ENCODE measurements at places on chromosomes 11 and 22.
A peak's percentile ranks its signal among the peaks of the same experiment; 100 is the strongest.

DNA sequence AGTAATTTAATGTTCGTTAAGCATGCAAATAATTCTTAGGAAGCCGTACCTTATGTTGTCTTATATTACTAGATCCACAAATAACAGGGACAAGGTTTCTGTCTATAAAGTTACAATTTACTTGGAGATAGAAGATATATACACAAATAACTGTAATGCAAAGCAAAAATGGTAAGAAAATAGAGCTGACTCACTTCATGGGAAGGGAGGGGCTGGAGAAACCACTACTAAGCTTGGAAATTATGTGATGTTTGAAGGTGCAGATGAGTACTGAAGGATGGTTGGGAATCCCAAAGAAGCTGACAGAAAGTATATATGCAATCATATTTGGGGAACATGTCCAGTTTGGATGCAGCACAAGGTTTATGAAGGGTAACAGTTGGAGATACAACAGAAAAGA, 4.0 kb downstream of the NPAT start:
- DNase-seq: no peak

DNA sequence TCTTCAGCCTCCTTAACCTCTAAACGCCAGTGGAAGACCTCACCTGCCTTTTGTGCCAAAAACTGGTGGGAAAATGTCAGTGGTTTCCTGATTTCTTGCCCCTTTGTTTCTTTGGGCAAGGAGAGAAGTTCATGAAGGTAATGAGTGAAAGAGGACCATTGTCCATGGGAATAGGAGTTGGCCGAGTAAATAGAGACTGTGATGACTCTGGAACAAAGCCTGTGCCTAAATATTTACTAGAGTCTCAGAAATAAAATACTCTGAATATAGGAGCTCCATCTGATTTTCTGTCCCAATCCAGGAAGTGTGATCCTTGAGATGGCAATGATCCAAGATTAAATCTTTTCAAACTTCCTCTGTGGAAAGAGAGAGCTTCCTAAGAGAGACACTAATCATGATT, 12.0 kb downstream of the SLC5A1 start:
- DNase-seq: no peak

- DNase-seq: no peak
These were observed 20.8 kb downstream of the CSNK2A3 start for GRCh38 chr11:11332141-11332710.

GRCh38 chr22:17303441-17303839, 65.8 kb upstream of the CECR2 start:
- no peak for DNase-seq

DNA sequence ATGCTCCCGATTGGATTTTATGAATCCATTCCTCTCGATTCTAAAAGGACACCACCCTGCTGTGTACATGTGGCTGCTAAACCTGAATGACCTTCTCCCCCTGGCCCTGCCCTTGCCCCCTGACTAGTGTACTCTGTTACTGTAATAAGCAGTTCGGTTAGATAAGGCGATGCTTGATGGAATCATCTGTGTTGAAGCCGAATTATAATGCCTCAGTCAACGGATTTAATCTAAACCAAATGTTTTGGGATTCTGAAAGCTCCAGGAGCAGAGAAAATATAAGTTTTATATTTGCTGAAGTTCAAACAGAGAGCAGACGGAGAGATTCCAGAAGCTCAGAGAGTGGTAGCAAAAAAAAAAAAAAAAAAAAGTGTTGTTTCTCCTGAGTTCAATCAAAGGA, 275.4 kb upstream of the MPPED2 start:
- no peak for DNase-seq

DNA sequence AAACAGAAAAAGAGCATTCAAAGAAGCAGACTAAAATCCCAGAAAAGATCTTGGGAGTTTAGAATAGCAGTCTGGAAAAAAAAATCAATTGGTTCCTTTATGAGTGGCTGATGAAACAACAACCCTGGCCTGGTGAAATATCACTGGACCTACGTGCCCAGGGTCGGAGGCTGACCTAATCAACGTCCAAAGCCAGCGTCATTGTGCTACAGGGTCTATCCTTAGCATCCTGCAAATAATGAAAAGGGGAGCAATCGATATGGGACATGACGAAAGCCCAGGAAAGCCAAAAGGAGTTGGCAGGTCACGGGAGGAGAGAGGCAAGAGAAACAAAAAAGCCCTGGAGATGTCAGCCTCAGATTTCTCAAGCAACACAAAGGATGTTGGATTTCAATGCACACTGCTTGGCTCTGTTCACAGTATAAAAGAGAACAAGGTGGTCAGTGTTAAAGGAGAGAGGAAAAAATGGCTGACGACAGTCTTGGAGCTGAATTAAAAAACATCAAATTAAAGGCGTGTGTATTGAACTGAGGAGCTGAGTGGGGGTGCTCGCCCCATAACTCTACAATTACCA, 148.8 kb downstream of the BLID start:
- peak; percentile 44 for DNase-seq

DNA sequence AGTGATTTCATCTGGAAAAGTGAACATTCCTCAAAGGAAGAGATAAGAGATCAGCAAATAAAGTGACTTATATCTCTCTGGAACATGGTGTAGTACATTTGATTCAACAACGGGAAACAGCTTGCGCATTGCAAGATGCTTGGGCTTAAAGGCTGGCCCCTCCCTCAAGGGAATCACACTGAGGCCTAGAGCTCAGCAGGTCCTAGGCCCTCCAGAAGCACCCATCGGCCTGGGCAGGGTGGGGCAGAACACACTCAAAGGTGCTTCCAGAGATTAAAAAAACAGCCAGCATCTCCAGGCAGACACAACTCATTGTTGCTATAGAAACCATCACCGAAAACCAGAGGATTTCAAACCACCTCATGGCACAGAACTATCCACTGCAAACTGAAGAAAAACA, 69.0 kb upstream of the ARFGAP3 start:
- DNase-seq: no peak

DNA sequence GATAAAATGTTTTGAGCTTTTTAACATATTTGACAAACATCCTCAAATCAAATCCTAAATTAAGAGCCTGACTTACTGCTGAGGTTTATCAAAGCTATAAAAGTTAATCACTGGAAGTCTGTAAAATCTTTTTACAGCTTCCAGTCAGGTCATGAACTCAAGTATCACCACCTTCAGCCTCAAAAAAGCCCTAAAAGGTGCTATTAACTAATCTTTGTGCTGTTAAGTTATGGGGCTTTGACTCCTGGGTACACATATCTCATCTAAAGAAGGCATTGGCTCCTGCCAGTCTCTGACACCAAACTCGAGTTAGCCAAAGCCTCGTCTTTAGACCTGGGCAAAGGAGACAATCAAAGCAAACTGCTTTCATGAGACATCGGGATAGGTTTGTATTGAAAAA, 34.0 kb upstream of the CBX6 start:
- DNase-seq: no peak

DNA sequence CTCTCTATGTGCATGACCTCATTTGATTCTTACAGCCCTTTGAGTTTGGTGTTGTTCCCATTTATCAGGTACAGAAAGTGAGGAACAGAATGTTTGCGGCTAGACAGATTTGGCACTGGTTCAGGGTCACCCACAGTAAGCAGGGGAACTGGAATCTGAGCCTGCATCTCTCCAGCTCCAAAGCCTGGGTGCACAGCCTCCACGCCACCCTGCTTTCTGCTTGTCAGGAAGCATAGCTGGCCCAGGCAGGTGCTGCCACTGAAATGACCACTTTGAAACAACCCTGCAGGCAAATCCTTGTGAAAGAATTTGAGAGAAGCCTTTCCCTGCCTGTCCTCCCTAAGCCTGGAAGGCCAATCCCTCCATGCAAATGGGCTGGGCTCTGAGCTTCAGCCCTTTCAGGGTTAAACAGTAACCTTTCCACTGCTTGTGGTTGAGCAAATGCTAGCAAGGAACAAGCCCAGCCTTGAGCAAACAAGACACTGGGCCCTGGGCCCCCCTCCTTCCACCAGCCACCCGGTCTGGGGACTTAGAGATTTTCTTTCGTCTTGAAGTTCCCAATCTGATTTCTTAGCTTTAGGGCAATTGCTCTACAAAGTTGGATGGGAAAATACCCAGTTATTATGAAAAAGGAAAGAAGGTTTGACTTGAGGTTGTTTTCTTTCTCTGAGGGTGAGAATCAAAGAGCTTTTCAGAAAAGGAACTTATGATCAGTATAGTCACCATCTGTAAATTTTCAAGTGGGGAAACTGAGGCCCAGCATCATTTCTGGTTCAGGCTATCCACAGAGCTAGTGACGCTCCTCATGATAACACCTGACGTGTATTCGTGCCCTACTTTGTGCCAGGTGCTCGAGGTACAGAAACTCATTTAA, 19.4 kb downstream of the EHF start:
- no peak for DNase-seq

GRCh38 chr22:48712558-48713271, 1115.0 kb downstream of the BRD1 start:
- no peak for DNase-seq

DNA sequence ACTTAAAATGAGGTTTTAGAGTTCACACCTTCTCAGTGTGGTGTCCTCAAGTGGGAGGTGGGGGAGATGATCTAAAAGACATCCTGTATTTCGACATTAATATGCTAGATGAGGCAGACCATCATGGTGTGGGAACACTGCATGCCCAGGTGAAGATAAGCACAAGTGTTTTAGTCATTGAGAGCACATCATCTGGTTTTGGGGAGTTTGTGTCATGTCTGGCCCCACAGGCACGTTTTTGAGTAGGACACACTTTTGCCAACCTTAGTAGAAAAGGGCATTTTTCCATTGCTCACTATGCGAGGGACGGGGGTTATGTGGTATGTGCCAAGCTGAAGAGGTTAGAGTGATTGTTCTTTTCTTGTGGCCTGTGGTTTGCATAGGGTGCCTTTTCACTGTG, 189.3 kb downstream of the DBX1 start:
- no peak for DNase-seq

- no peak for DNase-seq
These were observed 211.0 kb downstream of the NAV2 start for GRCh38 chr11:19923626-19924025.

- no peak for DNase-seq
These were observed 769.8 kb downstream of the BRD1 start for GRCh38 chr22:49057910-49058309.

DNA sequence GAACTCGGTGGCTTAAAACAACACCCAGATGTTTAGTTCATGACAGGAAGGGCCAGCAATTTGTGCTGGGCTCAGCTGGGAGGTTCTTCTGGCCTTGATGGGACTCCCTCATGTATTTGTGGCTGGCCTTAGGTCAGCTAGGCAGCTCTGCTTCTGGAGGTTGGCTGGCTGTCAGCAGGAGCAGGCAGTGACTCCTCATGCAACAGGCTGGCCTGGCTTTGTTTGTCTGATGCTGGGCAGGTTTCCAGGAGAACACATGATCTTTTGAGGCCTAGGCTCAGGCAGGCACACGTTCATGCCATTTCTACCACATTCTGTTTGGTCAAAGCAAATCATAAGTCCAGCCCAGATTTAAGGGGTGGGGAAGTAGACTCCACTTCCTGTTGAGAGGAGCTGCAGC, 571.2 kb downstream of the TBC1D22A start:
- DNase-seq: no peak

DNA sequence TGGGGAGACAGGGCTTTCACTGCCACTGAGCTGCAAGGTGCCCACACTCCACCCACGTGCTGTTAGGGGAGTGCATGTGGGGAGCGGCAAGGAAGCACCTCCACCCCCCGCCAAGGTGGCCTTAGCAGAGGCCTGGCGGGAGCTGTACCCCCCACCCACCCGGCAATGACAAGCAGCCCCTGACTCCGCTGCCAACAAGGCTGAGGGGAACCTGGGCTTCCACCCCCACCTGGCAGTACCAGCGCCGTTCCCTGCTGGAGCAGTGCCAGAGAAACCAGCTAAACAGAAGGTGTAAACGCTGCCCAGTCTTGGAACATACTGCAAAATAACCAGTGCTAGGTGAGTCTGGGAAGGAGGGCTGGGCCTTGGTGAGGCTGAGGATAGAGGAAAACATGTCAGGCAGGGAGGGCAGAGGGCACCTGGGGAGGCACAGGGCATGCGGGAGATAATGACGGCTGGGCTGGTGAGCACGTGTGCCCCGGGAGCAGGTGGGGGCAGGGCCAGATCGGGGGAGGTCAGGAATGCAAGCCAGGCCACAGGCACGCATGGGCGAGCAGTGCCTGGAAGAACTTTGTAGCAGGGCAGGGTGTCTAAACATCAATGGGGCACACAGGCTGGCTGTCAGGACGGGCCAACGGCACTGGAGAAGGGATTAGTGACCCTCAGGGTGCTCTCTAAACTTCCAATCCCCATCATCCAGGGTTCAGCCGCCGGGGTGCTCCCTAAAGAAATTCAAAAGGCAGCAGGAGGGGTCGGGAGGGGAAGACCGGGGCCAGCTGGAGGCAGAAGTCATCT, 6.6 kb downstream of the CERK start:
- no peak for DNase-seq

DNA sequence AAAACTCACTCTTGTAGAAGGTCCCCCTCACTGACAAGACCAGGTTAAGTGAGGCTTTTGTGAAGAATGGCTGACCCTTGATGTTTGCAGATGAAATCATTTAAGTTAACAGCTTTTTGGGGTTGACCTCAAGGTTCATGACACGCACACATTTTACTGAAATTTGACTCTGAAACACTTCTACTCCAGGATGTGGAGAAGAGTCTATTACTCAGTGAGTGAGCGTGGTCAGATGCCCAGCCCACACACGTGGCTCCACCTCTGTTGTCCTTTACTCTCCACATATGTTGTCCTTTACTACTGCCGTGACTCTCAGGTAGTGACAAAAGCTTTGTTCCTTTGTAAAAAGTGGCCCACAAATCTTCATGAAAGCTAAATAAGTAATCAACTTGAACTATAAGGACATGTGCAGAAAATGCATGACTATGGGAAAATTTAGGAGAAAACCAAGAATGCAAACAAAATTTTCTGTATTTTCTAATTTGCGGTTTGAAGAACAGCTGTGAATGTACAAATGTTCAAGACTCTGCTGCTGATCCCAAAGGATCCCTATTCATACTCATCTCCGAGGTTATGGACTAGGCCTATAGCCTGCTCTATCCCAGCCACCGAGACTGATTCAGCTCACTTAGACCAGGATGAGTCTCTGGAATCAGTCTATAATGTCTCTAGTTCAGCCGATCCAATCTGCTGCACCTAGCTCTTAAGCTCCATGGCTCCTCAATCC, 22.4 kb downstream of the XRRA1 start:
- no peak for DNase-seq

DNA sequence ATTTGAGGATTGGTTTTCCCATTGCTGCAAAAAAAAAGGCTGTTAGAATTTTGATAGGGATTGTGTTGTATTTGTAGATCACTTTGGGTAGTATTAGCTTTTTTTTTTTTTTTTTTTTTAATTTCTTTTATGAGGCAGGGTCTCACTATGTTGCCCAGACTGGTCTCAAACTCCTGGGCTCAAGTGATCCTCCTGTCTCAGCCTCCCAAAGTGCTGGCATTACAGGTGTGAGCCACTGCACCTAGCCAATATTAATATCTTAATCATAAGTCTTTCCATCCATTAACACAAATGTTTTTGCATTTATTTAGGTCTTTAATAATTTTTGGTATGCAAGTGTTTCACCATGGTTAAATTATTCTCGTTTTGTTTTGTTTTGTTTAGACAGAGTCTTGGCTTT, 23.0 kb upstream of the AIFM3 start:
- no peak for DNase-seq

- no peak for DNase-seq
These were observed at the start of gene APOL4 for GRCh38 chr22:36201630-36202319. TSS of gene APOL4 (minus strand) at chr22:36201809. CDS start at chr22:36201734, 75 bp downstream.
